ENCODE measurements at places on chromosomes 1 and 21. TPM values are rescaled to one million over a fixed set of nuclear protein-coding genes. Genes with fewer than 3 reads are reported as not detected.

DNA sequence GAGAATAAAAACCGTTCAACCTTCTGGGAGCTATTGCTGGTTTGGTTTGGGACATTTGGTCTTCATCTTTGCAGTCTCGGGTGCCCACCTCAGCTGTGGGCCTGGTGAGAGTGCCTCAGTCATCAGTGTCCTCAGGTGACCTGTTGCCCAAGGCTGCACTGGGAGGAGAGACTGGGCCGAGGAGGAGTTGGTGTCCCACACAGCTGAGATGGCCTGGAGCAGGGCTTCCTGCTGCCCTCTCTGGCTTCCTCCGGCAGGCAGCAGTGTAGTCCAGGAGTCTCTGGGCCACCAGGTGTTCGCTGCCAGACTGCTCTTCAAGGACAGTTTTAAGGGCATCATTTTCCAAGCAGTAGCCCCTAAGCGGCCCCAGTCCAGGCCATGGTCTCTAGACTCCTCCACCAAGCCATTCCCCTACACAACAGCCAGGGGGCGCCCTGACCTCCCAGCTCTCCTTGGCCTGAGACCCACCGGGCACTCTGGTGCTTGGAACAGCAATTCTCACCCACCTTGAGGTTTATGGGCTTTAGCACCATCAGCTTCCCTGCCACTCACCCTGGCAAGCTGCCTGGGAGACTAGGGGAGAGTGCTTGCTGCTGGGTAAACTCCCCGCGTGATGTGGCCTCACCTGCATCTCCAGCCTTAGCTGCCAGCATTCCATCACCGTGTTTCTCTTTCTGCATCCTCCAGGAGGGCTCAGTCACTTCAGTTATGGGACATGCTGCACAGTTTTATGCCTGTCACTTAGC lies 9.1 kb upstream of the SYTL1 start:
- DNase-seq, result no peak

The PEX11B gene
- 30.9 TPM for total RNA-seq

The LORICRIN gene
- not detected for total RNA-seq

GRCh38 chr1:207071426-207071825 lies 17.2 kb upstream of the C4BPB start:
- no peak for DNase-seq

DNA sequence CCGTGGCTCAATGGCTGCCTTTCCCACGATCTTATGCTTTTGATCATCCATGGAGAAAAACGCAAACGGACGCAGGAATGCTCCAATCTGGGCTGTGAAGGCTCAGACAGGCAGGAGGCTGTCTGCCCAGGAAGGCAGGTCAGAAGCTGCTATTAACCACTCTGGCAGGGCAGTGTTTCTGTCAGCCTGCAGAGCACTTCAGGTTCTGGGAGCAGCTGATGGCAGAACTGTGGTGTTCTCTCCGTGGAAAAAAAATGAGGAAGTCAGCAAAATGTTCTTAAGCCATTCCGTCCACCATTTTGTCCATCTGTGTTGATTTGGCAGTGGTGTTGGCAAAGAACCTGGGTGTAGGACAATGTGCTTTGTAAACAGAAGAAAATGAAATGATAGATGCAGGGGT lies 91.7 kb downstream of the SIM2 start:
- DNase-seq, result no peak
